HepG2 (cell line): ENCODE measurements at places on chromosomes 13 and 19. TPM values are rescaled to one million over a fixed set of nuclear protein-coding genes. Genes with fewer than 3 reads are reported as not detected.

The SPRYD7 gene
- total RNA-seq = 5.9 and 6.8 TPM in 2 replicates

The FLT1 gene
- 0.02 TPM in 1 of 2 replicates, not detected in the other for total RNA-seq

DNA sequence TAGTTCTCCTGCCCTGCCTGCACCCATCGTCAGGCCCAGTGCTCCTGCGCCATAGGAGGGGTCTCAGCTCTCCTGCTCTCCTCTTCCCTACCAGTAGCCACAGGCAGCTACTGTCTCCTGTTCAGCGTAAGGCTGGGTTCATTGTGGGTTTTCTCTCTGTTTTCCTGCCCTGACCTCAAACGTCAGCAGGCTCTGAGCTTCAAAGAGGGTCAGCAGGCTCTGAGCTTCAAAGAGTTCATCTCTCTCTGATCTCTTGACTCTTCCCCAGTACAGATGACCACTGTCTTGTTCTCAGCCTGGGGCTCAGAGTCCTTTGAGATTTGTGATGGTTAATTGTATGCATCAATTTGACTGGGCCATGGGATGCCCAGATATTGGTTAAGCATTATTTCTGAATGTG is 4.6 kb upstream of the CPB2 start:
- peak overlapping the region; percentile 31 for H3K4me3 ChIP-seq
- peak overlapping the region; percentile 88 for H3K27ac ChIP-seq
- H3K4me1 ChIP-seq = peaks cover 72% of the 10 kb centered on the region
- no peaks in the 10 kb centered on the region for H3K36me3 ChIP-seq
- DNase-seq = peak; percentile 97

DNA sequence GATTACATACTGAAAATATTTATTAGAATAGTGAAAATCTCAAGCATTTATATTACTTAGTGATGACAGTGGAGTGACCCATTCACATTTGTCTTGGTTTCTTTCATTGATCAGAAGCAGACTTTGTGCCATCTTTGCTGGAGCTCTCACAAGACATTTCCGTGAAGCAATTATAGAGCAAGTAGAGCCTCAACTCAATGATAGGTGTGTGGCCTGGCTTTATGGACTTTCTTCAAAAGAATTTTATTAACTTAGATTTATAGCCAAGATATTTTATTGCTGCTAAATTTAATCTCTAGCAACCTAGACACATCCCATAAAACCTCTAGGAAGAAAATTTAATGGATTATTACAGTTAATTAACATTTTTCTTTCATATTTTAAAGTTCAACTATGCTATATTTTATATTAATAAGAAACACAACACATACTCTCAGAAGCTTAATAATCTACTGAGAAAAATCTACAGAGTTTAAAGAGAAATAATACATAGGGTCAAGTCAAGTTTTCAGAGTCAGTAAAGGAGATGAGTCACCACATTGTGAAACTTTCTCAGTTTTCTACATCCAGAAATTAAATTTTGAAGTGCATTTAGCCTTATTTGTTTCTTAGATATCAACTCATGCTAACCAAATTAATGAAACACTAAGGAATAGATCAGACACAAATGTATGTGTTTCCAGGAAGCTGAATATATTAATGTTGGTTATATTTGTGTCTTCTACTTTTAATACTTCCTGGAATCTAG is 160.5 kb downstream of the LACC1 start:
- no peak overlapping the region for H3K27ac ChIP-seq
- H3K4me3 ChIP-seq = no peak overlapping the region
- no peaks in the 10 kb centered on the region for H3K36me3 ChIP-seq
- no peaks in the 10 kb centered on the region for H3K27me3 ChIP-seq
- DNase-seq = no peak
